ENCODE measurements at places on chromosomes 5 and 9. TPM values are rescaled to one million over a fixed set of nuclear protein-coding genes. Genes with fewer than 3 reads are reported as not detected.

SPINK13 gene
- total RNA-seq, result not detected

PLPPR1 gene
- not detected for total RNA-seq

CTSV gene
- 47.3 TPM for total RNA-seq

LRRC19 gene
- not detected for total RNA-seq

ACOT12 gene
- total RNA-seq, result not detected

FAM169A gene
- 3.9 TPM for total RNA-seq

PTGDS gene
- total RNA-seq, result 1.7 TPM

KLHL3 gene
- total RNA-seq, result 13.6 TPM

GFI1B gene
- not detected for total RNA-seq

HK3 gene
- not detected for total RNA-seq

NPR3 gene
- 2.2 TPM for total RNA-seq

GRCh38 chr9:114588210-114588609 lies 641 bp downstream of the ATP6V1G1 start:
- DNase-seq, result no peak
- H3K4me1 ChIP-seq, result peaks cover 20% of the 10 kb centered on the region
- peak overlapping the region; percentile 63 for H3K27ac ChIP-seq
- 0 out of 2 replicates have a peak, but pooled peaks cover 1% of the 10 kb centered on the region for H3K36me3 ChIP-seq
- H3K27me3 ChIP-seq, result no peaks in the 10 kb centered on the region

GRCh38 chr5:146072595-146072994 lies 32.8 kb downstream of the PLAC8L1 start:
- no peaks in the 10 kb centered on the region for H3K27me3 ChIP-seq
- no peak for DNase-seq
- H3K36me3 ChIP-seq, result no peaks in the 10 kb centered on the region
- H3K4me1 ChIP-seq, result no peaks in the 10 kb centered on the region
- H3K27ac ChIP-seq, result no peak overlapping the region
- no peak overlapping the region for H3K4me3 ChIP-seq

- H3K36me3 ChIP-seq, result no peaks in the 10 kb centered on the region
- H3K4me1 ChIP-seq, result peaks cover 51% of the 10 kb centered on the region
- peak overlapping the region; percentile 99 for H3K27ac ChIP-seq
- no peak overlapping the region for H3K4me3 ChIP-seq
- no peak for DNase-seq
- H3K27me3 ChIP-seq, result no peaks in the 10 kb centered on the region
These were observed 31.8 kb downstream of the C5orf15 start for GRCh38 chr5:133936651-133937015.

- H3K27me3 ChIP-seq, result no peaks in the 10 kb centered on the region
- H3K27ac ChIP-seq, result no peak overlapping the region
- no peak for DNase-seq
- peaks cover 3% of the 10 kb centered on the region for H3K4me1 ChIP-seq
These were observed 19.5 kb upstream of the SERINC5 start for GRCh38 chr5:80275347-80275746.

DNA sequence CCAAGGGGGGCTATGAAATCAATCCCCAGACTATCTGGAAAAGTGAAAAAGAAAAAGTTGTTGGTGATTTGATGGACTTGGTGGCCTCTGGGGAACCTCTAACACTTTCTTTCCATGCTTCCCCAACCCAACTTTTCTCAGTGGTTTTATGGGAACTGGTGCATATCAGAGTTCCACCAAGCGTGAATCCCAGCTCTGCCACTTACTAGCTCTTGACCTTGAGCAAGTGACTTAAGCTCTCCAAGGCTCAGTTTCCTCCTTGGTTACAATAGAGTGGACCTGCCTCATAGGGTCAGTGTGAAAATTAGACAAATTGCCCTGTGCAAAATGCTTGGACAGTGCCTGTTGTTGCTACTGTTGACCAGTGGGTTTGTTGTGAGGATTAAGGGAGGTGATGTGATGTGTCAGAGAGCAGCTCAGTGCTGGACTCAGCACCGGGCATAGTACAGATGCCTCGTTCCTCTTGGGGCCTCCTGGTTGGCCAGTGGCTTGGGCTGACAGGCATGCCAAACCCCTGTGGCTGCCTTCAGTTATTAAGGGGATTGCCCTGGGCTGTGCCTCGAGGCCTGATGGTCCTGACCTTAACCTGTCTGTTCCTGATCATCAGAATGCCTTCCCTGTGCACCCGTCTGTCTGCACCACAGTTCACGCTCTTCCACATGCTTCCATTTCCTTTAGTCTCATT lies 49.3 kb downstream of the COL15A1 start:
- H3K36me3 ChIP-seq, result no peaks in the 10 kb centered on the region
- no peak overlapping the region for H3K27ac ChIP-seq
- no peaks in the 10 kb centered on the region for H3K27me3 ChIP-seq
- peaks cover 12% of the 10 kb centered on the region for H3K4me1 ChIP-seq

DNA sequence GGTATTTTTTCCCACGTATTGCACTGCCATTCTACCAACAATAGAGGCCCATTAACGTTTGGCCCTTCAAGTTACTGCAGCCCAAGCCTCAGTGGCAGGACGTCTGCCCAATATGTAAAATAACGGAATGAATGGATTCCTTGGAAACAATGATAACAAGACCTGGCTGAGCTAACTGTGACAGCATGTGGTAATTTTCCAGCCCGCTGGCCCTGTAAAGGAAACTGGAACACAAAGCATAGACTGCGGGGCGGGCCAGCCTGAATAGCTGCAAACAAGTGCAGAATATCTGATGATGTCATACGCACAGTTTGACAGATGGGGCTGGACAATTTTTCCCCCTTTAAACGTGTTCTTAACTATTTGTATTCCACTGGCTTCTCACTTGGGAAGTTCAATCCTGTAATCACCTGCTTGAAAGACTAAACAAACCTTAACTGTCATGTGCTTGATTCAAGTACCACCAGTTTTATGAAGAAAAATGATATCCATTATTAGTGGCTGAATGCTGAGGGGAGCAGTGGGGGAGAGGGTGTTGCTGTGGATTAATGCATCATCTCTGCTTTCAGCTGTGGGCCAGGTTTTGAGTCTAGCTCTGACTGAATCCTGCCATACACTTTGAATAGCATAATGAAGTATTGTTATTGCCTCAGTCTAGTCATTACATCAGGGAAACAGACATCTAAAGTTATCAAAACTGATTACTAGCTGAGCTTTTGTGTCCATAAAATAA lies 323.9 kb downstream of the TMEM161B start:
- H3K27me3 ChIP-seq, result no peaks in the 10 kb centered on the region
- no peak for DNase-seq
- no peaks in the 10 kb centered on the region for H3K4me1 ChIP-seq
- no peak overlapping the region for H3K27ac ChIP-seq

GRCh38 chr9:31745468-31745867 lies 639.0 kb upstream of the ACO1 start:
- DNase-seq, result no peak
- no peak overlapping the region for H3K4me3 ChIP-seq
- H3K27me3 ChIP-seq, result no peaks in the 10 kb centered on the region
- no peak overlapping the region for H3K27ac ChIP-seq

DNA sequence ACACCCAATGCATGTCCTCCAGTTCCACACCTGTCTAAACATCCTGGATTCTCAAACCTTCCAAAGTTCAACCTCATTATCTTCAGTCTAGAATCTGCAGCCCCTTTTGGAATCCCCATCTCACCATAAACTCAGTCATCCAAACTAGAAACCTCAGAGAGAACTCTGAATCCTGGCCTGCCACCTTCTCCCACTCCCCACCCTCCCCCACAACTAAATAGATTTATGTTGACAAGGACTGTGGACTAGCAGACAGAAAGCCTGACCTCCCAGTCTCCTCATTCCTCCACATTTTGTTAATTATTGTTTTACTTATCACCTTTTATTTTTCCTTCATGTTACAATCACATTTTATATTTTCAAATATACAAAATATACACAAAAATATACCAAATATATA lies 76.6 kb downstream of the MEF2C start:
- H3K27me3 ChIP-seq, result no peaks in the 10 kb centered on the region
- H3K4me1 ChIP-seq, result no peaks in the 10 kb centered on the region
- no peak overlapping the region for H3K4me3 ChIP-seq

GRCh38 chr5:112006721-112007120 lies 249.7 kb upstream of the NREP start:
- H3K27me3 ChIP-seq, result no peaks in the 10 kb centered on the region
- H3K36me3 ChIP-seq, result no peaks in the 10 kb centered on the region

DNA sequence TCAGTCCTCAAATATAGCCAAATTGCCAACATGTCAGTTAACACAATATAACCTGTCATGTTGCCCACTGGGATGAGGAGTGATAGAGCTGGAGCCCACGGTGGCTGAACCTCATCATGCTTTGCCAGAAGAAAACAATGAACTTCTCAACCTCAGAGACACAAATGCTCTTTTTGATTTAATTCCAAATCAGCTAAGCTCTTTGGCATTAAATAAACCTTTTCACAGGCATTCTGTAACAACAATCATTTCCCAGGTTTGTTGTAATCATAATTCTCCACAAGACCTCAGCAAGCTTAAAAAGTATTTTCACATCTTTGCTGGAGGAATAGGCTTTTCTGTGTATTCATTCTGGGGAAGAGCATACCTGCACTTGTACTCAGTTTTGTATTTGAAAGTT lies 830.9 kb downstream of the MAT2B start:
- H3K4me3 ChIP-seq, result no peak overlapping the region
- no peaks in the 10 kb centered on the region for H3K27me3 ChIP-seq
- no peaks in the 10 kb centered on the region for H3K4me1 ChIP-seq
- no peak for DNase-seq
- no peaks in the 10 kb centered on the region for H3K36me3 ChIP-seq
- no peak overlapping the region for H3K27ac ChIP-seq

DNA sequence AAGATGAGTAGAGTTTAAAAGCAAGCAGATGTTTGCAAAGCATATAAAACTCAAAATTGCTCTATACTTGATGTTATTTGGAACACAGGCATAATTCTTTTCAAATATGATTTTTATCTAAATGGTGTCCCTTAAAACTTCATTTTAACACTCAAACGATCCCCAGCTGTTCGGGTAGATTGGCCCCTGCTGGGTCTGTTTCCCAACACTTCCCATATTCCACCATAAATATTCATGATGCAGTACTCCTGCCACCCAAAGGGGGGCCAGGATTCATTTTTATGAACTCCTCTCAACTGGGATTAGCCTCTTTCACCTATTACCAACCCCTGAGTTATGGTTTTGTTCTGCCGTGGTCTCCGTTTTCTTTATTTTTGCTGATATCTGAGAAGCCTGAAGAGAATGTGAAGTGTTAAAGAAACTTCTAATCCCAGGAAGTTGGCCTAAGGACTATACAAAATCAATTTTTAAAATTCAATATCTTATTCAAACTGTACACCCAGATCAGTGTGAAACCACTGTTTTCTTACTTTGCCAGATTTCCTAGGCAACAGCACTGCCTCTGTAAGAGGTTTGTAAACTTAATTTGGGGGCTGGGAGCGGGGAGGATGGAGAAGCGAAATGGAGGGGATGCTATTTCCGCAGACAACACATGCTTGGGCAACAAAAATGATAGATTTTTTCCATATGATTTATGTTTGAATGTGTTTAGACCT lies 384.1 kb downstream of the DMRT2 start:
- no peaks in the 10 kb centered on the region for H3K36me3 ChIP-seq
- peaks cover 13% of the 10 kb centered on the region for H3K27me3 ChIP-seq
- H3K4me1 ChIP-seq, result no peaks in the 10 kb centered on the region

DNA sequence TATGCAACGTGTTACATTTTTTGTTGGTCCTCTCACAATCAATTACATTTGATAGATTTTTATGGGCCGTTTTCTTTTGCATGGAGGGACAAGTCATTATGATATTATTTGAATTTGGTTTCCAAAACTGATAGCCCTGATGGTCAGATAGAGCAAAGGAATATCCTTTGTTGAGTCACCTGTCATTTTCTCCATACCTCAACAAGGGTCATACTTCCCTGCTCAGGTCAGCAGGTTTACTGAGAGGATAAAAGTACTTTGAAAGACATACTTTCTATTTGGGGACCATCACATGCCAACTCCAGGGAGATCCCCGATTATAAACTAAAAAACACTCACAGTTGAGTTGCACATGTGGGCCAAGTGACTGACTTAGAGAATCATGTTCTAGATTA lies 132.9 kb downstream of the SUSD1 start:
- no peak overlapping the region for H3K4me3 ChIP-seq
- H3K27me3 ChIP-seq, result no peaks in the 10 kb centered on the region
- no peak for DNase-seq
- H3K27ac ChIP-seq, result peak overlapping the region; percentile 83
- H3K4me1 ChIP-seq, result peaks cover 60% of the 10 kb centered on the region

GRCh38 chr5:149284501-149284900 lies 12.8 kb downstream of the AFAP1L1 start:
- no peaks in the 10 kb centered on the region for H3K27me3 ChIP-seq
- H3K36me3 ChIP-seq, result no peaks in the 10 kb centered on the region
- H3K27ac ChIP-seq, result no peak overlapping the region
- no peak for DNase-seq
- peaks cover 11% of the 10 kb centered on the region for H3K4me1 ChIP-seq

- DNase-seq, result no peak
- no peak overlapping the region for H3K4me3 ChIP-seq
- no peak overlapping the region for H3K27ac ChIP-seq
- H3K27me3 ChIP-seq, result no peaks in the 10 kb centered on the region
- H3K36me3 ChIP-seq, result no peaks in the 10 kb centered on the region
These were observed 147.9 kb upstream of the VLDLR start for GRCh38 chr9:2473681-2474080.

- no peaks in the 10 kb centered on the region for H3K27me3 ChIP-seq
- H3K36me3 ChIP-seq, result 0 out of 2 replicates have a peak, but pooled peaks cover 5% of the 10 kb centered on the region
- no peak for DNase-seq
- H3K4me1 ChIP-seq, result peaks cover 9% of the 10 kb centered on the region
- no peak overlapping the region for H3K27ac ChIP-seq
These were observed 350.3 kb upstream of the ACTBL2 start for GRCh38 chr5:57832875-57833274.

GRCh38 chr5:59709846-59710245 lies 183.7 kb downstream of the PDE4D start:
- H3K27me3 ChIP-seq, result no peaks in the 10 kb centered on the region
- DNase-seq, result no peak
- no peak overlapping the region for H3K27ac ChIP-seq

- no peaks in the 10 kb centered on the region for H3K36me3 ChIP-seq
- H3K4me3 ChIP-seq, result no peak overlapping the region
- peaks cover 54% of the 10 kb centered on the region for H3K4me1 ChIP-seq
- peak; percentile 70 for DNase-seq
These were observed 81.6 kb upstream of the TNFAIP8 start for GRCh38 chr5:119274030-119274766.

DNA sequence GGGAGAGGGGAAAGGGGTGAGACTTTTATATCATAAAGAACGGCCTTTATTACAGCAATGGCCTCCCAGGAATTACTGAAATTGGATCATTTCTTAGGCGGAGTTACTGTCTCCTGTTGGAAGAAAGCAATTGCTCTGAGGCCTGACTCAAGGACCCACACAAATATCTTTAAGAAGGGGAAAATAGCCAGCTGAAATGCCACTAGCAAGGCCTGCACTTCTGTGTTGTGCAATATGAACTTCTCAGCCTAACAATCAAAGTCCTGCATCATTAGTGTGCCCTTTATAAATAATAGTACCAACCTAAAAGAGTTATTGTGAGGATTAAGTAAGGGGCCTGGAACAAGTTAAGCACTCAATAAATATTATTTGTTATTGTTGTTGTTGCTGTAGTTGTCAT lies 30.1 kb upstream of the TRIM32 start:
- H3K4me1 ChIP-seq, result no peaks in the 10 kb centered on the region
- H3K4me3 ChIP-seq, result no peak overlapping the region
- no peaks in the 10 kb centered on the region for H3K27me3 ChIP-seq

Measured in PC-9 (cell line).